HCEC 1CT (cell line): ENCODE measurements at places on chromosomes 7 and 10.
A peak's percentile ranks its signal among the peaks of the same experiment; 100 is the strongest.

DNA sequence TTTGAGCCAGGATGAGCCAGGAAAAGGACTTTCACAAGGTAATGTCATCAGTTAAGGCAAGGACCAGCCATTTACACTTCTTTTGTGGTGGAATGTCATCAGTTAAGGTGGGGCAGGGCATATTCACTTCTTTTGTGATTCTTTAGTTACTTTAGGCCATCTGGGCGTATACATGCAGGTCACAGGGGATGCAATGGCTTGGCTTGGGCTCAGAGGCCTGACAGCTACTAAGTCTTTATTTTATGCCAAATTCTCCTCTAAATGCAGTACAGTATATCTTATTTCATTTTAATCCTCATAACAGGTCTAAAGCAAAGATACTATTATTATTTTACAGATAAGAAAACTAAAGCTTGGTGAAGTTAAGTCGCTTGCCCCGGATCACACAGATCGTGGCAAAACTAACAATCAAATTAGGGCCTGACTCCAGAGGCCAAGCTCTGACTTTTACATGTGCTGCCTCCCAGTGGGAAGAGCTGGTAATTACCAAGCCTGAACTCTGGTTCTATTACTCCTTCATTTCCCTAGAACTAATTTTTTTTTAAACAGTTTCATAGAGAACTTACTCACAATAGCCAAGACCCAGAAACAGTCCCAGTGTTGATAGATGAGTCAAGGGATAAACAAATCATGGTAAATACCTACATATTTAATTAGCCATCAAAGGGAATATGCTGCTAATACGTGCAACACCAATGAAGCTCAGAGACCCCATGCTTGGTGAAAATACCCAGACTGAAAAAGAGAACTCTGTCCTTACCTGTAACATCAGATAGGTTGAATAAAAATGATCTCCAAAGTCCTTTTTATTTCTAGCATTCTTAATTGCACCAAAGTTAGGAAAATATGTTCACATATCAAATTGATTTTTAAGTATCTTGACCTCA lies 35.4 kb downstream of the C7orf25 start:
- DNase-seq = peak; percentile 55

- no peak for DNase-seq
Measured at GRCh38 chr7:80848841-80849240, 70.0 kb downstream of the SEMA3C start.

- DNase-seq = no peak
Measured at GRCh38 chr10:43955002-43955596, 306.4 kb upstream of the ZNF32 start.

DNA sequence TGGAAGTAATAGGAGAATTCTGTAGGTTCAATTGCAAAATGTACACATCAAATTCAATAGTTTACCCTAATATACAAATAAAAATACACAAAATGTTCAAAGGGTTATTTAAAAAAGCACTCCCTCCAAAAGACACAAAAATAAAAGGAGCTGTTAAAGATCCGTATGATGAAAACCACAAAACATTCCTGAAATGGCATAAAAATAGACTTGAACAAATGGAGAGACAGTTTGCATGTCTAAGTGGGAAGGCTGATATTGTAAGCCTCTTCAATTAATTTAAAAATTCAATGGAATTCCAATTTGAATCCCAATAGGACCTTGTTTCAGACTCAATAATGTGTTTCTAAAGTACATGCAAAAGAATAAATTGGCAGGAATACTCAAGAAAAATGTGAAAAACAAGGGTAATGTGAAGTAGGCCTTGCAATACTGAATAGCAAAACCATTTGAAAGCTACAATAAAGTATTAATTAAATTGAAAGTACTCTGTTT lies 38.0 kb upstream of the INSYN2A start:
- DNase-seq = no peak

DNA sequence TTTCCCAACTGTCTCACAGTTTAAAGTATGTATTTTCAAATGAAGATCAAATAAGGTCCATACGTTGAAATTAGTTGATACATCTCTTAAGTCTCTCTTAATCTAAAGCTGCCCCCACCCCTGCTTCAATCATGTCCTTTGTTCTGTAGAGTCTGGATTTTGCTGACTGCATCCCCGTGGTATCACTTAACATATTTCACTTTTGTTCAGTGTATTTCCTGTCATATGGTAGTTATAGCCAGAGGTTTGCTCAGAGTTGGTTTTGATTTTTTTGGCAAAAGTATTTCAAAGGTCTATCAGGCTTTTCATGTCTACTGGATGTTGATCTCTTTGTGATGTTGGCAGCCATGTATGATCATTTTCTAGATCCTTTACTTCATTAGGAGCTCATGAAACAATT lies 54.4 kb upstream of the ARID5B start:
- DNase-seq = no peak

- peak; percentile 18 for DNase-seq
Measured at GRCh38 chr7:41825927-41826480, 123.1 kb upstream of the INHBA start.

DNA sequence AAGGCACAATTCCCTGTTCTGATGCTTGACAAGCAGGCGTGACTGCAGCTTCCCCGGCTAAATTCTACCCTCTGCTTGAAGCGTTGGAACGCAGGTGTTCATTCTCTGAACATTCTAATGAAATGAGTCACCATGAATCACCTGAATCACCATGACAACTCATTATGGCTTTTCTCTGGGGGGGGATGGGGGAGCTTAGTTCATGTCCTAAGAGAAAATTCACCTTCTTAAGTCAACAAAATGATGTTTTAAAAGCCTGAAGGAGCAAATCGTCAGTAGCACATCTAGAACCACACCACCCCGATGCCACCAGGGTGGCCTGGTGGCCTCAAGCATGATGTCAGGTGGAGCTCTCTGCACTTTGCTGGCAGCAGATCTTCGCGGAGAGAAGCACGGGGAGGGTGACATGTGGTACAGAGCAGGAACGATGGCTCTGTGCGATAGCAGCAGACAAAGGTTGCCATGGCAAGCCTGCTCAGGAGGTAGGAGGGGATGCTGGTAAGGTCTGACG lies 33.7 kb downstream of the DDC start:
- DNase-seq = peak; percentile 49

- DNase-seq = no peak
Measured at GRCh38 chr7:47638679-47639315, 56.9 kb upstream of the TNS3 start.

DNA sequence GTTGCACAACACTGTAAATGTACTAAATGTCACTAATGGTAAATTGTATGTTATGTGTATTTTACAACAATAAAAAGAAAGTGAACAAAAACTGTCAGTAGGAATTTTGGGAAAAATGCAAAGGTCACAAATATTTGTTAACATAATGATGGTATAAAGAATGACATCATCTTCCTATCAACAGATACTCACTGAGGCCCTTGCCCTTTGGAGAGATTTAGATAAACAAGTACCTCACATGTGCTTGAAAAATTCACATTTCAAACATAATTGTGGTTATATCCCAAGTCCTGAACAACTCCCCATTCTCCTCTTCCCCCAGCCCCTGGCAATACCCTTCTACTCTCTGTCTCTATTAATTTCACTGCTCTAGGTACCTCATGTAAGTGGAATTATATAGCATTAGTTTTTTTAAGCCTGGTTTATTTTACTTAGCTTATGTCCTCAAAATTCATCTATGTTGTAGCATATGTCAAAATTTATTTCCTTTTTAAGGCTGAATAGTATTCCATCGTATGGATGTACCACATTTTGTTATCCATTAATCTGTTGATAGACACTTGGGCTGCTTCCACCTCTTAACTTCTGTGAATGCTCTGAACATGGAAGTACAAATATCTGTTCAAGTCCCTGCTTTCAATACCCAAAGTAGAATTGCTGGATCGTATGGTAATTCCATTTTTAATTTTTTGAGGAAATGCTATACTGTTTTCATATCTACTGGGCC lies 90.5 kb downstream of the WIPF3 start:
- peak; percentile 58 for DNase-seq

GRCh38 chr10:59865101-59865500 lies 41.3 kb downstream of the CCDC6 start:
- peak; percentile 13 for DNase-seq

DNA sequence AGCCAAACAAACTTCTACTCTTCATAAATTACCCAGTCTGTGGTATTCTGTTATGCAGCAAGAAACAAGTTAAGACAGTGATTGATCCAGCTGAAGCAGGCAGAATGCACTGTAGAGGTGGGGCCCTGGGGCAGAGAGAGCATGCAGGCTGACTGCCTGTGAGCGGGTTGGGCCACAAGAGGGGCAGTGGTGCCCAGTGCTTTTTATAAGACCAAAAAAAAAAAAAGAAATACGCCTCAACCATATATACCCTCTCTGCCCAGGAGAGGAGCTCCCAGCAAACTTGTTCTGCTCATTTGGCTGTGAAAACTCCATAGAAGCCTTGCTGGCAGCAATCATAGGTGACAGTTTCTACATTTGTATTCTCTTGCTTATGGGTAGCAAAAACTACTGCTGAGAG lies 104.7 kb downstream of the SORBS1 start:
- DNase-seq = no peak

DNA sequence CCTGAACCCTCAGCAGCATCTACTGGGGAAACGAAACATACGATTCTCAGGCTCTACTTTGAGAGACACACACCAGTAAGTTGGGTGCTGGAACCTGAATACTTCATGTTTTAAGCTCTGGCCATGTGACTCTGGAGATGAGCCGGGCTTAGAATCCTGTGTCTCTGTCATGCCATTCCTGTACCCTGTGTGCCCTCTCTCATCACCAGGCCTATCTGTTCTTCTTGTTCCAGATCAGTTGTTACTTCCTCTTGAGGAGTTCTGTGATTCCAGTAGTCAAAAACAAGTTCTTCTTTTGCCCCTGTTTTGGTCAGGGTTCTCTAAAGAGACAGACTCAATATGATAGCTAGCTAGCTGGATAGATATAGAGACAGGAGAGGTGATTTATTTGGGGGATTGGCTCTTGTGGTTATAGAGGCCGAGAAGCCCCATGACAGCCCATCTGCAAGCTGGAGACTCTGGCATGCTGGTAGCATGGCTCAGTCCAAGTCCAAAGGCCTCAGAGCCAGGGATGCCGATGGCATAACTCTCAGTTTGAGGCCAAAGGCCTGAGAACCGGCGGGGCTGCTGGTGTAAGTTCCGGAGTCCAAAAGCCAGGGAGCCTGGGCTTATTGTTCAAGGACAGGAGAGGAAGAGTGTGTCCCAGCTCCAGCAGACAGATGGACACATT lies 54.3 kb downstream of the CHN2 start:
- no peak for DNase-seq

DNA sequence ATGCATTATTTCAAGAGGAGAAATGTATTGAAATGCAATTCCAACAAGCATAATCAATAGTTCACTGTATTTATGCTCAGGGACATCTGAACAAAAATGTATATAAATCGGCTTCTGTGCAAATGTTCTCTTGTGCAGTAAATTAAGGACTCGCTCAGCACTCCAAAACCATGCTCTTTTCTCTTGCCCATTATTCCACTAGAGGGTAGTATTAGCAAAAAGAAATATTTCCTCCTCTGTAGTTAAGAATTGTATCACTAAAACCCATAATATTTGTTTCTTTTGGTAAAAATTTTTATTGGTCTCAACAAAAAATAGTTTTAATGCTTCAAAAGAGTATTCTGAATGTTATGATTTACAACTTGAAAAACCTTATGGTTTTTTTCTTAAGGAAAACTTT lies 803.1 kb downstream of the PCDH15 start:
- DNase-seq = no peak

GRCh38 chr10:1208366-1209311 lies 152.5 kb downstream of the WDR37 start:
- no peak for DNase-seq

DNA sequence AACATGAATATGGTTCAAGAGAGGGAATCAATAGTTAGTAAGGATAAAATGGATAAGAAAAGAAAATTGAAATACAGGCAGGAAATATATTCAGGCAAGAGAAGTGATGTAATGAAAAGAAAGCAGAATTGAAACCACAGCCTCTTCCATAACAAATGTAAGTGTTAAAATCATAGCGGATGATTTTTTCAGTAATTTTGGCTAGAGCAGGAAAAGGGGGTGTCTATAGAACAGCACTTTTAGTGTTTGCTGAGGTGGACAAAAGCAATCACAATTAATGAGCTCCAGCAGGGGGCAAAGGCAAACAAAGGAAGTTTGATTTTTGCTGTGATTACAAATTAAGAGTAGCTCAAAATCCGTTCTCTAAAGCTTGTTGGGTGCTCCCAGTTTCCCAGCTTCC lies 79.0 kb downstream of the TRIL start:
- DNase-seq = no peak

DNA sequence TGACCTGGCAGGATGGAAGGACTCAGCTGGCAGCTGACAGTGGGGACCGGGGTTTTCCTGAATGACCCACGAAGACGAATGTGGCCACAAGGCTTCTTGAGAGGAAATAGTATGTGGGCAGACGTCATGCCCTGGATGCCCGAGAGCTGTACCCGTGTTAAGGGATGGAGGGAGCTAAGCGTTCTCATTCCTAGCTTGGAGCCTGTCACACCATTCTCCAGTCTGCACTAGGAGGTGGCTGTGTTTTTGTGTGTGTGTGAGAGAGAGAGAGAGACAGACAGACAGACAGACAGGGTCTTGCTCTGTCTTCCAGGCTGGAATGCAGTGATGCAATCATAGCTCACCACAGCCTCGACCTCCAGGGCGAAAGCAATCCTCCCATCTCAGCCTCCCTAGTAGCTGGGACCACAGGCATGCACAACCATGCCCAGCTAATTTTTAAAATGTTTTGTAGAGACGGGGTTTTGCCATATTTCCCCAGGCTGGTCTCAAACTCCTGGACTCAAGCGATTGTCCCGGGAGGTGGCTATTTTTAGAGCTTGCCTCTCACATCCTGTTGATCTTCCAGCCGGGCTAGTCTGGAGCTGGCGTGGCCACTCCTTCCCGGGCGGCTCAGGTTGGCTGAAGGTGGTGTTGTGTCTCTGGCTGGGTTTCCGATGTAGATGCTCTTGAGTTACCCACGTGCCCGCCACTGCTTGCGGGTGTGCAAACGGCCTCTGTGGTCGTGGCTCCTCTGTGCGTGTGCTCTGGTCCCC lies 2.1 kb downstream of the AMZ1 start:
- DNase-seq = no peak

DNA sequence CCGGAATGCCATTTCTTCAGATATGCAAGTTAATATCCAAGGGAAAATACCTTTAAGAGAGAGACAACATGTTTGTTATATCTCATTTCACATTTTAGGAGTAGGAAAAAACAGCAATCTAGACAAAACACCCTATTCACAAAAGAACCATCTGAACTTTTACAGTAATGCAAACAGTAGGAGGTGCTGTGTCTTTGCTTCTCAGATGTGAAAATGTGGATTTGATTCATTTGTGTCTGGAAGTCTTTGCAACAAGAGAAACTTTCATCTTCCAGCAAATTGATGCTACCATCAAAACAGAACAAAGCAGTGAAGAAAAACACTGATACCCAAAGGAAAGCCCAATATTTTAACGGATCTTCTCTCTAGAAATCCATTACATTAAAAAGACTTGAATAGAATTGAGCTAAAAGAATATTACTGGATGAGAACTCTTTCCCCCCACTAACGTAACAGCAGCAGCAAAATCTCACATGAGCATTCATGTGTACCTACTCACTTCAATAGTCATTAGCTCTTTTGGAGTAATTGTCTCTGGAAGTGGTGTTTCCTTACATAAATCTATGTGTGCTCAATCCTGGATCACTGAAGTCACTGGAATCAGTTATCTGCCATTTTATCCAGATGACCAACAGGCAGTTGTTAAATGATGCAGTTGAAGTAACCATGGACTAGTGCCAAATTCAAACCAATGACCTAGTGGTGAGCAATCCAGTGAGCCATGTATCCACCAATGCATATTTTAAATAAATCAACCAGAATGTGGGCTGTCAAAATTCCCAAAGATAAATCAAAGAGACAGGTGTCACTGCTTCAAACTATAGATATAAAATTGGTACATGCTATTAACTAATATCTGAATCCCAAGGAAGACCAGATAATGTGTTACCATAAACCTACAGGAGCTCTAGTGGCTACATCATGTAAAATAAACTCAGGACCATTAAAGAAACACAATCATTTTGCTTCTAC lies 1.8 kb downstream of the SEMA3C start:
- DNase-seq = peak; percentile 88
